ENCODE measurements at places on chromosomes 1 and 21.

DNA sequence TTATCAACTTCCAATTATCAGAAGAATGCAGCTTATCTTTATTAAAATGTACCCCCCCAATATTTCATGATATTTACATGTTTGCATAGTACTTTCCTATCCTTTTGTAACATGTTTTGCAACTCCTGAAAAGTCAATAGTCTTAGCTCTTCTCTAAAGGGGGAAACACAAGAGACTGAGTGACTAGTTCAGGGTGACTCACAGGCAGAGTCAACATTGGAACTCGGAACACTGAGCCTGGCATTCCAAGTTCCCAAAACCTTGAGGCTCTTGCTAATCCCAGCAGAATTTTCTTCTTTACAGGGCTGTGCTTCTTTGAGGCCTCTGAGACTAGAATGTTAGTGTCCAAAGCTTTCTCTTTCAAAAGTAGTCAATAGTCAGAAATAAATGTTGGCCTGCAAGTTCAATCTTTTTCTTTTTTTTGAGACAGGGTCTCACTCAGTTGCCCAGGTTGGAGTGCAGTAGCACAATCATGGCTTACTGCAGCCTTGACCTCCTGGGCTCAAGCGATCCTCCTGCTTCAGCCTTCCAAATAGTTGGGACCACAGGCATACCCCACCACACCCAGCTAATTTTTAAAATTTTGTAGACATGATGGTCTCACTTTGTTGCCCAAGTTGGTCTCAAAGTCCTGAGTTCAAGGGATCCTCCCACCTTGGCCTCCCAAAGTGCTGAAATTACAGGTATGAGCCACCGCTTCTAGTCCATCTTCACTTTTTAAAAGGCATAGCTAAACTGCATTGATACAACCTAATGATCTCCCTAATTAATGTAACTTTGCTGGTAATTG is 37.5 kb downstream of the ZNF281 start:
- DNase-seq, result peak; percentile 82

GRCh38 chr1:180246579-180246978 is 16.5 kb downstream of the LHX4 start:
- DNase-seq, result no peak

DNA sequence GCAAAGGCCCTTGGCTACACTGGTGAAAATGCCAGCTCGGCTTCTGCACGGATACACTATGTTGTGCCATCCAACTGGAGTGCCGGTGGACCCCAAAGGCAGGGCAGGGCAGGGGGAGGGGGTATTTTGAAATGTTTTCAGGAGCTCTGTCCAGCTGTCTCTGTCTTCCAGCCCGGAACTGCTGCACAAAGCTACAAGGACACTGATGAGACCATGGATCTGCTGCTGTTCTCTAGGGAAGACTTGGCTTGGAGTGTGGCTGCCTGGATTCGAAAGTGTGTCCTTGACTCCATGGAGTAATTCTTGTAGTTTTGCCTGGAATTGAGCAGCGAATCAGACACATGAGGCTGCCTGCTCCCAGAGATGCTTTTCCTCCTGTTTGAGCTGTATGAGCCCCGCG is 42.4 kb downstream of the TTC39A start:
- no peak for DNase-seq

GRCh38 chr1:224245188-224245587 is 62.1 kb downstream of the DEGS1 start:
- no peak for DNase-seq

DNA sequence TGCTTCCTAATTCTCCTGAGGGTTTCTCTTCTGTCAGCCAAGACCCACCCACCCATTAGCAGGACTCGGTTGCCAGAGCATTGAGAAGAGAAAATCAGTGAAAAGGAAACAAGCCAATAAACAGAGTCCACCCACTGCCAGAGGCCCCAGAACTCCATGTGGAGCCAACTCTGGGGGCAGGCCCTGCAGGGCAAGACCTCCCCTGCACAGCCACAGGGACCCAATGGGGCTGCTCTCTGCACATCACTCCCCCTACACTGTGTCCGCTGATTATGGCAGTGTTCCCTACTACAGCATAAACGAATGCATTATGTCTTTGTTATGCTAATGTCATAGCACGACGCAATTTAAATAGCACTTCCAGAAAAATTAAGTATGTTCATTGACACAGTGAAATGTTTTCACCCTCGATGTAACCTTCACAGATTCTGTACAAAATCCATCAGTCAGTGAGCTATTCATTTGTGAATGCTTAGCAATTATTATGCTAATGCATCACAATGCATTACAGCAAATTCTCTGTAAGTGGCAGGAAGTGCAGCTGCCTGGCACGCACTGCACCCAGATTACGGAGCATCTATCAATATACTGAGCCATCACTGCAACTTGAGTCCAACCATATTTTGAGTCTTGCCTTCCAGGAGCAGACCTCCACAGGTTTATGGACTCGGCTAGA is 56.4 kb downstream of the GRIK3 start:
- DNase-seq, result no peak

- no peak for DNase-seq
These were observed 129.7 kb upstream of the UBE2U start for GRCh38 chr1:64073705-64074104.

DNA sequence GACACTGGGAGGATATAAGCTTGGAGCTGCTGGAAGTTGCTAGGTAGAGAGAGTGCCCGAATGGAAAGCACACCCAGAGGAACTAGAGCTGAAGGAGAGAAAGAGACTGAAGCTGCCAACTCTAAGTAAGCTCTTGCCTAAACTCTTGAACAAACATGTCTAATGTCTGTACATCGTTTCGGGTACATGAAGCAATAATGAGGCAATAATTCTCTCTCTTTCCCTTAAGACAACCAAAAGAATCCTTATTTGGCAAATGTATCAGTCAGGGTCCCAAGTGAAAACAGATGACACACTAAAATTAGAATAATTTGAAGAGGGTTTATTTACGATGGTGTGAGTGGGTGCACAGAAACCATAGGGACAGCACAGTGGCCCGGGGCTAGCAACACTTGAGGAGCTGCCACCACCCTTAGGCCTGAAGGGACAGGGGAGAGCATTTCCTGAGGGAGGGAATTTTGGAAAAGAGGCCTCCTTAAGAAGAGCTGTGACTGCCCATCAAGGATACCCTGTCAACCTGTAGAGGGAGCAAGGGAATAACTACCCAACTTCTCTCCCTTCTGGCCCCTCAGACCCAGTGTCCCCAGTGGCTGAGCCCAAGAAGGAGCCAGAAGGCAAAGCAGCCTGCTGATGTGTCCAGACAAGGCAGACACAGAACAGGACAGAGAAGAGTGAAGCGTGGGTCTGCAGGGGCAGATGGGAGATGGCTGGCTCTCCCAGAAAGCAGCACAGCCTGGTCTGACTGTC is 36.1 kb upstream of the KHDRBS1 start:
- DNase-seq, result no peak

GRCh38 chr1:153428791-153429190 is 12.5 kb downstream of the S100A7A start:
- no peak for DNase-seq

- DNase-seq, result no peak
These were observed 7.4 kb downstream of the USP48 start for GRCh38 chr1:21775550-21775914.

DNA sequence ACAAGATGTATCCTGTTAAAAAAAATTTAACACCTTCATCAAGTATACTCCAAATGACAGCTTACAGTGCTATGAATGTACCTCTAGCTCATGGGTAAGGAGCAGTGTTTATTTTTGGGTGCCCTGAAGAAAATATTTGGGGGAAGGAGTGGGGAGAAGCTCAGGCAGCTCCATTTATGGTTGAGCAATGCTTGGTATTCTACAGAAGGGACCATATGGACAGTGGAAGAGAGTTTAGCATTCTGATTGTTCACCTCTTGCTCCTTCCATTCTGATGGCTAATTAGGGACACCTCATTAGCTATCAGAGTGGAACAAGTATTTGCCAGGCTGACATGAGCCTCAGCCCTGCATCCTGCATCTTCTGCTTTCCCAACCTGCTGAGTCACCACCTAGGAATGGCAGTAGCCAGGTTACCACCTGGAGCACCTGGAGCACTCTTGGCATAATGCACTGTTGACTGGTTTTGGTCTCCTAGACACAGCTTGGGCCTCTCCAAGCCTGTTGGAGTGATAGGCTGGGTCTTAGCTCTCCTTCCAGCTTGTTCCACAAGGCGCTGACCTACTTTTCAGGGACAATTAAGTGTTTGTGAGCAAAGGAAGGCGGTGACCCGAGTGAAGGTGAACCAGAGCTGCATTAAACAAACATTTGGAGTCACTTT is 62.0 kb upstream of the MACF1 start:
- no peak for DNase-seq

DNA sequence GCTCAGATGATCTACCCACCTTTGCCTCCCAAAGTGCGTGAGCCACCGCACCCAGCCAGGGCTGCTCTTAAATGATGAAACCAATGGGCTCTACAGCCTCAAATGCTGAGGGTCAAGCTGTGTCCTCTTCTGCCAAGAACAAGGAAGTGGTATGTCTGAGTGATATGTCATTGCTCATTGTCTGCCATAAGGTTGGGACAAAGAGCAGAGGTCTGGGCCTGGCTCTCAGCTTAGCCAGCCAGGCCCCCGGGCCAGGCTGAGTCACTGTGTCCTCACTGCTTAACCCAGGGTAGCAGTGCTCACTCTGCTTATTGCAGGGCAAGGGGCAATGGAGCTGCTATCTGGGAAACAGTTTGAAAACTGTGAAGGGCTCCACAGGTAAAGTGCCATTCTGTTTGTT is 8.3 kb upstream of the ETS2 start:
- DNase-seq, result no peak

- no peak for DNase-seq
These were observed 145.0 kb downstream of the DHRS3 start for GRCh38 chr1:12472798-12473551.

DNA sequence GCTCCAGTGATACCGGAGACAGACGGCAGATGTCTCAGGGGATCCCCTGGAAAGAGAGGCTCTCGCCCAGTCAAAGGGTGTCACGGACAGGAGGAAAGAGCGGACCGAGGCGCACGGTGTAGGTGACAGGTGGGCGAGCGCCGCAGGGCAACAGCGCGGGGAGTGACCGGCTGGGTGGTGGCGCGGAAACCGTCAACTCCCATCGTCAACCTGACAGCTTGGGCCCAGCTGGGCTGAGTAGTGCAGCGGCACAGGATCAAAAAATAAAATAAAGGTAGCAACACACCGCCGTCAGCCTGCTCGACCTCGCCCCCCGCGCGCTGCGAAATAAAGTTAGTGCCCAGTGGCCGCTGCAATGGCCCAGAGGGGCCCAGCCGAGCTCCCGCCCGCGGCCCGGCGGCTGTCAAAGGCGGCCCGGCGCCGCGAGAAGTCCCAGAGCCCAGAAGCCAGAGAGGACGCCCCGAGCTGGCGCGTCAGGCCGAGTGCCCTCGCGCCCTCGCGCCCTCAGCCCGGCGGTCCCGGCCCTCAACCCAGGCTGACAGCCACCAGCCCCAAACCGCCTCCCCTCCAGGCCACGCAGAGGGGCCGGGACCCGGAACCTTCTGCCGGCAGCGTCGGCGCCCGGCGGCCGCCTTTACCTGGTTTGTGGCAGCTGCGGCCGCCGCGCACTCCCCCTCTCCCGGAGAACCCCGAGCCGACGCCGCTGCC is at the start of gene LYST:
Gene LYST (minus strand): TSS at position 702 of the 708 bp plus-strand sequence. CDS start 36,489 bp downstream, outside the sequence.
- no peak for DNase-seq

GRCh38 chr21:46048926-46049889 is 48.7 kb upstream of the COL6A2 start:
- no peak for DNase-seq

GRCh38 chr1:234963904-234964702 is 164.5 kb downstream of the TOMM20 start:
- no peak for DNase-seq

- DNase-seq, result no peak
These were observed 779 bp downstream of the LRRC40 start for GRCh38 chr1:70204600-70204999.

- no peak for DNase-seq
These were observed 40.1 kb upstream of the GPR52 start for GRCh38 chr1:174407665-174408064.

DNA sequence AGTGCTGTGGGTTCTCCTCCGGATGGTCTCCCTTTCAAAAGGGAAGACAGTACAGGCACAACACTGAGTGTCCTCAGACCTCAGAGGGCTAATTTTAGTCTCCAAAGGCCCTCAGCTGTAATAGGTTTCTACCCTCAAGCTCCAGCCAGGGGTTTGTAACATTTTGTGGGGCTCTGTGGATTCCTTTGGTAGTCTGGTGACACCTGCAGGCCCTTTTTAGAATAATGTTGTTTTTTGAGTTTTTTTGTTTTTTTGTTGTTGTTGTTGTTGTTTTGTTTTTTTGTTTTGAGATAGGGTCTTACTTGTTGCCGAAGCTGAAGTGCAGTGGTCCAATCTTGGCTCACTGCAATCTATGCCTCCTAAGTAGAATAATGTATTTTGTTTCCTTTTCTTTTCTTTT is 15.0 kb upstream of the TMEM201 start:
- DNase-seq, result no peak

- no peak for DNase-seq
These were observed 27.9 kb upstream of the PRRC2C start for GRCh38 chr1:171457412-171457811.

- DNase-seq, result no peak
These were observed 31.5 kb downstream of the JAK1 start for GRCh38 chr1:64934878-64935275.

DNA sequence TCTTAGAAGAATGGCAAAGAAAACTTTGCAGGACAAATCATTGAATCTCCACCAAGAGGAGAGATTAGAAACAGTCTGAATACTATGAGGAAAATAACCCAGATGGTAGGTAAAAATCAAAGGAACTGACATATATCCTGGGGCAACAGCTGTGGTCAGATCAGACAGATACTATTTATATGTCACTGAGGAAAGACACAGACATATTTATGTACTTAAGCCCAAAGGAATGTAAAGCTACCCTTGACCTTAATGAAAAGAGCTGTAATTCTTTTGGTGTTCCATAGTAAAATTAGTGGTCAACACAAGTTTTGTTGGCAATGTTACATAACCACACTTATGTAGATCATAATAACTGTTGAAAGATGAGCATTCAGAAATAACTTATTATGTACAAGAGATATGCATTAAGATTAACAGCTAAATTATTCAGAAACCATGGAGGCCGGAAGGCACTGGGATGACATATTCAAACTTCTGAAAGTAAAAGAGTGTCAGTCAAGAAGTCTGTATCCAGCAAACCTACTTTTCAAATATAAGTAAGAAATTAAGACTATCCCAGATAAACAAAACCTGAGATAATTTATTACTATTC is 166.1 kb upstream of the SAMSN1 start:
- no peak for DNase-seq

GRCh38 chr1:91397605-91398004 is 7.0 kb downstream of the HFM1 start:
- no peak for DNase-seq

- no peak for DNase-seq
These were observed 29.1 kb upstream of the ATP2B4 start for GRCh38 chr1:203597331-203598090.

DNA sequence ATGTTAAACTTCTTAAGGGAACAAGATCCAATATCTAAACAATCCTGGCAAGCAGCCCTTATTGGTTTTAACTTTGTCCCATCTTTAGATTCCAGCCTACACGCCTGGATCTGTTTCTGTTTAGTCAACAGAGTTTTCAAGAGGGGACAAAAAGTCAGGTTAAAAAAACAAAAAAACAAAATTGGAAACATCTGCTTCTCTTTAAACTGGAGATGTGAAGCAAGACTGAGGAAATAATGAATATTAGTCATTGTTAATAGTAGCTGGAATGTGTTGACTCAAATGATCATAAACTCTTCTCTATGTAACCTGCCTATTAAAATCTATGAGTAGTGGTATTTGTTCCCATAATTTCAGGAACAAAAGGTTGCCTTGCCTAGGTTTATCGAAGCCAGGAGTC is 55.0 kb downstream of the NID1 start:
- no peak for DNase-seq
